ENCODE measurements at places on chromosomes 7 and 10.

GRCh38 chr10:10967029-10967428 lies 50.6 kb upstream of the CELF2 start:
- DNase-seq = no peak

GRCh38 chr7:127718340-127718679 lies 66.3 kb downstream of the SND1 start:
- no peak for DNase-seq

GRCh38 chr7:152086513-152086912 lies 61.0 kb downstream of the GALNT11 start:
- DNase-seq = no peak

DNA sequence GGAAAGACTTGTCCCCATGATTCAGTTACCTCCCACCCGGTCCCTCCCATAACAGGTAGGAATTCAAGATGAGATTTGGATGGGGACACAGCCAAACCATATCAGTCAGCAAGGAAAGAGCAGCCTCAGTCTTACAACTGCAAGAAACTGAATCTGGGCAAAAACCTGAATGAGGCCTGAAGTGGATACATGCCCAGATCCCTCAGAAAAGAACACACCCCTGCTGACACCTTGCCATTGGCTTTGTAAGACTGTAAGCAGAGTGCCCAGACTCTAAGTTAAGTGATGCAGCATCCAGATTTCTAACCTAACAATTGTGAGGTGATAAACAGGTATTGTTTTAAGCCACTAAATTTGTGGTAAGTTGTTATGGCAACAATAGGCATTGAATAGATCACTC lies 670.8 kb downstream of the SORCS1 start:
- no peak for DNase-seq

GRCh38 chr7:1666823-1667565 lies 3.1 kb upstream of the ELFN1 start:
- peak; percentile 61 for DNase-seq

DNA sequence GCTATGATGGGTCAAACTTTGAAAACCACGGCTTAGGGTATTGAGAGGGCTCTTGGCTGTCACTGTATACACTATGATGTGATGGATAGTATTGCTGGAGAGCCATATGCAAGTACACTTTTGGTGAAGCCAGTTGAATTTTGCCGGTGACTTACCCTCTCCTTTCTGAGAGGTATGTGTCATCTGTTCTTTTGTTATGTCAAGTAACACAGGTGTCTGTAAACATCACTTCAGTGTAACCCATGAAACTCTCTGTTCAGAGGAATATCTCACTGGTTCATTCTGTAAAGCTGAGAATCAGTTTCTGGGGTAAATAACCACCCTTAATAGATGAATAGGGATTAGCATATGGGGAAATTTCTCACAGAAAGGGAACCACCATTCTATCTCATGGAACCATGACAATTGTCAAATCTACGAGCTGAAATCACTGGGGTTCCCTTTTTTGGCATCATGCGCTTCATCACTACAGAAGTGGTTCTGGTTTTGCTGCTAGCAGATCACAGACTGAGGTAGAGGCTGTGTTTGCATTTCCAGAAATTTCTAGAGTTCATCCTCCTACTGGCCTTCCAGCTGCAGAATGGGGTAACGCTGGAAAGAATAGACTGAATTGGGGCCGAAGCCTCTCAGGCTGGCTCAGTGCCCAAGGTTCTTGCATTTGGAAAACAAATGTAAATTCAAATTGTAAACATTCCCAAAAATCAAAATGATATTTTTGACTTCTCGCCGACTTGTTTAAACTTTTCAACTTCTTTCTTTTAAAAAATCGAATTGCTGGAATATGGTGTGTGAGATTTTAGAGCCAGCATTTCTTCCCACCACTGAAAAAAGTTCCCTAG lies 83.3 kb upstream of the CREB5 start:
- DNase-seq = no peak
